Glutamatergic neuron (in vitro differentiated cells): ENCODE measurements at places on chromosomes 5 and 9. TPM values are rescaled to one million over a fixed set of nuclear protein-coding genes. Genes with fewer than 3 reads are reported as not detected.

DNA sequence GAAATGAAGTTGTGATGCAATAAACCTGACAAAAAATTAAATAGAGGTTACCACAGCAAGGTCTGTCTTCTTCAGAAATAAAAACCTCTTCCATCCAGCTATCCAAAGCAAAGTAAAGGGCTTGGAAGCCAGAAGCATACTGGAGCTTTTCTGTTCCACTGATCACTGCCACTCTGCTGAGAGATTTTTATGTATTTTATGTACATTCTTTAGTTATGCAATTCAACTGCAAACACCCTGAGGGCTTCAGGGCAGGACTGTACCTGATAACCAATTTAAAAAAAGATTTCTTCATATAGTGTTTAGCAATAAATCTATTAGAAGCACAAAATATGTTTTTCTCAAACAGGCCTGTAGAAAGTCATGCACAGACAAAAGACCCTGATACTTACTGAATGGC is 326.9 kb upstream of the PUM3 start:
- H3K36me3 ChIP-seq: no peaks in the 10 kb centered on the region
- no peaks in the 10 kb centered on the region for H3K4me1 ChIP-seq
- H3K4me3 ChIP-seq: no peak overlapping the region
- DNase-seq: no peak
- no peaks in the 10 kb centered on the region for H3K27me3 ChIP-seq

GRCh38 chr9:127344368-127345000 is 52.5 kb upstream of the SLC2A8 start:
- peaks cover 9% of the 10 kb centered on the region for H3K36me3 ChIP-seq
- no peaks in the 10 kb centered on the region for H3K4me1 ChIP-seq
- peaks cover 3% of the 10 kb centered on the region for H3K27me3 ChIP-seq
- DNase-seq: no peak
- no peak overlapping the region for H3K27ac ChIP-seq

DNA sequence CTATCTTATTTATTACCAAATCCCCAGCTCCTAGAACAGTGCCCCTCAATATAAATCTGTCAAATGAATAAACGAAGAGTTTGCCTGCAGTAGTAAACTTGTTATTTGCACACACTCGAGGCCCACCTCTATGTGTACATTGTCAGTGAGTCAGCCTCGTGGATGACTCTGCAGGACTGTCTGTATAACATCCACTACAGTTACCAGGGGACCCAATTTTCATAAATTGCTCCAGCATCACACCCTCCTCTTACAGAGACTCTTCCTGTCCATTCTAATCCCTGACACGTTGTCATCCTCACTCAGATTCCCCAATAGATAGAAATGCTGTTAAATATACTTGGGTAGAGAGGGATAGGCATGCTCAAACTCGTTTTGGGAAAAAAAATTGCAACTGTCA is 478.5 kb downstream of the RAB3C start:
- H3K27me3 ChIP-seq: no peaks in the 10 kb centered on the region
- no peak overlapping the region for H3K27ac ChIP-seq
- H3K4me1 ChIP-seq: no peaks in the 10 kb centered on the region

DNA sequence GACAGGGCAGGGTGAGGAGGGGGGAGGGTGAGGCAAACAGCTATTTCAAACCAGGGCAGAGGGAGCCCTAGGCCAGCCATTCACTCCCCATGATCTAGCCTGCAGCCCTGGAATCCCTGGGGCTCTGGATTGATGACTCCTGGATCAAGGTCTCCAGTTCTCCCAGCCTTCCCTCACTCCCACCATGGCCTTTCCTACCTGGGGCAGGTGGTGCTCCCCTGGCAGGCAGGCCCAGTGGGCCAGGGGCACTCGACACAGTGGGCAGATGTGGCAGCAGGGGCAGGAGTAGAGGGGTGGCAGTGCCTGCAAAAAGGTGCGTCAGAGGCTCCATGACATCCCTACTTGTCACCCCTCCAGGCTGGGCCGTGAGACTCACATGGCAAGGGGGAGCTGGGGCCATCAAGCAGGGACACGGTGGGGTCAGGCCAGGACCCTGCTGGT is 6.0 kb downstream of the KIF12 start:
- no peaks in the 10 kb centered on the region for H3K4me1 ChIP-seq
- DNase-seq: no peak
- no peak overlapping the region for H3K4me3 ChIP-seq

GRCh38 chr5:96566833-96567587 is 95.2 kb upstream of the CAST start:
- H3K36me3 ChIP-seq: no peaks in the 10 kb centered on the region
- no peak for DNase-seq
- H3K4me3 ChIP-seq: no peak overlapping the region
- H3K4me1 ChIP-seq: peaks cover 7% of the 10 kb centered on the region
- no peak overlapping the region for H3K27ac ChIP-seq

- peaks cover 7% of the 10 kb centered on the region for H3K27me3 ChIP-seq
- H3K36me3 ChIP-seq: peaks cover 17% of the 10 kb centered on the region
- no peak for DNase-seq
- H3K4me3 ChIP-seq: peak overlapping the region; percentile 32
Observed at GRCh38 chr5:14364576-14365472, 216.8 kb upstream of the OTULINL start.

The NTNG2 gene
- total RNA-seq: 43.7 TPM

The CDH12 gene
- total RNA-seq: 23.5 TPM

The PLCXD3 gene
- 0.93 TPM for total RNA-seq

The PCDHA8 gene
- total RNA-seq: 14.6 TPM
